ENCODE measurements at places on chromosomes 13 and 19. TPM values are rescaled to one million over a fixed set of nuclear protein-coding genes. Genes with fewer than 3 reads are reported as not detected.
A peak's percentile ranks its signal among the peaks of the same experiment; 100 is the strongest.

- peak; percentile 89 for DNase-seq
Measured at GRCh38 chr13:21033212-21033840, 28.1 kb downstream of the LATS2 start.

GRCh38 chr19:16026756-16027155, 49.5 kb upstream of the TPM4 start:
- DNase-seq, result peak; percentile 21

Gene PRR36
- polyA plus RNA-seq, result not detected

Gene ZNF665
- polyA plus RNA-seq, result 0.92 TPM

Gene ZNF154
- polyA plus RNA-seq, result 3.5 TPM

All from sigmoid colon (tissue), 7 donors.